ENCODE measurements at places on chromosomes 6 and 20.
A peak's percentile ranks its signal among the peaks of the same experiment; 100 is the strongest.

GRCh38 chr20:36128463-36129159 is 25.9 kb upstream of the EPB41L1 start:
- DNase-seq: no peak

GRCh38 chr6:37630281-37630799 is 67.3 kb downstream of the MDGA1 start:
- no peak for DNase-seq

DNA sequence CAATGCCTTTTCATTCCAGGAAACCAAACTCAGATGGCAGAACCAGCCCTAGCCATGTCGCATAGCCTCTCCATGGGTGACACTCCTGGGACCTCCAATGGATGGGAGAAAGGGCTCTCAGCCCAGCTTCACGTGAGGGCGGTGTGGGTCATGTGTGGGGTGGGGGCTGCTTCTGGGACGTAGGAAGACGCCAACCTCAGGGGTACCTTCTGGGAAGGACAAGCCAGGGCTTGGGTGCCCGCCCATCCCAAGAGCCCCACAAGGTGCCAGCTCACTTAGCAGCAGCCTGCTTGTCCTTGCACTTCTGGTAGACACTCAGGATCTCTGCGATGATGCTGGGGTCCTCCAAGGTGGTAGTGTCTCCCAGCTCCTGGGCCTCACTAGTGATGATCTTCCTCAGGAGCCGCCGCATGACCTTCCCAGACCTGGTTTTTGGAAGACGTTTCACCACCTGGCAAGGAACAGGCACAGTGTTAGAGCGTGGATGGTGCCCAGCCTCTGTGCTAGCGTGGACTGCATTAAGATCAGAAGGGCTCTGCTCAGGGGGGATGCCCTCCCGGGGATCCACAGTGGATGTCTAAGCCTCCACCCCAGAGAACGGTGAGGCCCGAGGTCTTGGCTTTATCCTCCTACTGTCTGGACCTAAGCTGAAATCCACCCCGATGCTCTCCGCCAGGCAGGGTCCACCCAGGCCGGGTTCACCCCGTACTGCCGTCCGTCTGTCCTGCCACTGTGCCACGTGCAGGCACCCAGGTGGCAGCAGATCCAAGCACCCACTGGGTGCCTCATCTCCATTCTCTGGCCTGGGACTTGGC is 15.1 kb upstream of the APMAP start:
- no peak for DNase-seq

GRCh38 chr20:35122756-35123405 is 24.3 kb downstream of the EDEM2 start:
- no peak for DNase-seq

DNA sequence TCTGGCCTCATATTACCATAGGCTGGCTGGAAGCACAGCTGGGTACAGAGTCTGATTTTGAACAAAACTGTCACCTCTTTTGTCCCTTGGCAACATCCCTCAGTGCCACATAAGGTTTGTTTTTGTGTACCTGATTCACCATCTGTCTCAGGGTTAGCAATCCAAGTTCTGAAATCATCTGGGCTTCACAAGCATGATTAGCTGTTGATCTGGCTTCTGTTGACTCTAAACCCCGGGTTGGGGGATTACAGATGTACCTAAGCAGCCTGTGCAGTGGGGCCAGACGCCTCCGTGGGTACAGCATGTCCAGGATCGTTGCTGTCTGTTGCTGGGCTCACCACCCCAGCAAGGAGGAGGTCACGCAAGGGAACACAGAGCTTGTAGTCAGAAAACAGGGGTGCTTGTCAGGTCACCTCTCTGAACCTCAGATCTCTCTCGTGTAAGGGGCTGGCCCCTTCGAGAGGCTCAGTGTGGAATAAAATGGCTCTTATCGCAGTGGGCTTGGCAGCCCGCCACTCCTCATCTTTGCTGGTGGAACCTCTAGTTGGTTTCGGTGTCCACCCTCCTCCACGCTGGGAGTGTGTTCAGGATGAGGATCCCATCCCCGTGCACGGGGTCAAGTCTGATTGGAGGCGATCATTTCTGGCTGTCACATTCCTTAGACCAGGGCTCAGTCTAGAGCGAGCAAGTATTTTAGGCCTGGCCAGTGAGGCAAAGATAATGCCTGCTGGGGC is 39.2 kb upstream of the ZNF831 start:
- no peak for DNase-seq

- DNase-seq: peak; percentile 26
Measured at GRCh38 chr6:107115695-107116327, 496 bp upstream of the BEND3 start.

DNA sequence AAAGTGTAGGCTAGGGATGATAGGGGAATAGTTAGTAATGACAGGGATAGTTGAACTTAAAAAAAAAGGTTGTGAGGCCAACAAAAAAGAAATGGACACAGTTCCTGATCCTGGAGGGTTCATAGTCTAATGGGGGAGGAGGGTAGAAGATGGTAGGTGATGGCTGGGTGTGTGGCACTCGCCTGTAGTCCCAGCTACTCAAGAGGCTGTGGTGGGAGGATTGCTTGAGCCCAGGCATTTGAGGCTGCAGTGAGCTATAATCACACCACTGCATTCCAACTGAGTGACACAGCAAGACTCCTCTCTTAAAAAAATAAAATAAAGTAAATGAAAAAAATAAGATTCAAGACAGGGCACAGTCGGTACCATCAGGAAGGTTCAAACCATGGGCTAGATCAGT is 2.4 kb upstream of the MICB start:
- no peak for DNase-seq

DNA sequence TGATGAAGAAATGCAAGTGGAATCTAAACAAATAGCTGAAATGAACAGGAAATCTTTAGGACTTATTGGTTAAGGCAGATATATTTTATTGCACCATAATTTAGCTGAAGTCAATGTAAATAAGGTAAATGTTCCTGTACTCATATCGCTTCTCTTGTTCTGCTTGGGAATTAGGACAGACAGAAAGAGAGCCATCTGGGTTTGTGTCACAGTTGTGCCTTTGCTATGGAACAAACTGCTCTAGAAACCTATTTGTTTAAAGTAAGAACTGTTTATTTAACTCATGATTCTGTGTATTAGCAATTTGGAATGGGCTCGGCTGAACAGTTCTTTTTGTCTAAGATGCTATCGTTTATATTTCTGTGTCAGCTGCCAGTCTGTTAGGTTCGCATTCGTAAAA is 143.8 kb upstream of the KHDRBS2 start:
- DNase-seq: no peak

DNA sequence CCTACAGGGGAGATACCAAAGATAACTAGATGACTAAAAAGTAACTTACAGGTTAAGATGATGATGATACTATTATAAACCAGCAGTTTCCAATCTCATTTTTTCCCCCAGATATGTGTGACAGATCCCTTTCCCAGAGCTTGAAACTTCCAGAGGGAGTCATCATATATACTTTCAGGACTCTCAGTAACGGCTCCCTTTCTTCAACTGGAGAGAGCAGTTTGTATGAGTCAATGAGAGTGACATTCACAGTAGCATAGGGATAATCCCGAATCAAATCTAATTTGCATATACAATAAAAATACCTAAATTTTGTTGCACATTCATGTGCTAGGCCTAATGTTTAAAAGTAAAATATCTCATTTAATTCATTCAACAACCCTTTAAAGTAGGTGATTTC is 29.7 kb downstream of the IGF2R start:
- no peak for DNase-seq

DNA sequence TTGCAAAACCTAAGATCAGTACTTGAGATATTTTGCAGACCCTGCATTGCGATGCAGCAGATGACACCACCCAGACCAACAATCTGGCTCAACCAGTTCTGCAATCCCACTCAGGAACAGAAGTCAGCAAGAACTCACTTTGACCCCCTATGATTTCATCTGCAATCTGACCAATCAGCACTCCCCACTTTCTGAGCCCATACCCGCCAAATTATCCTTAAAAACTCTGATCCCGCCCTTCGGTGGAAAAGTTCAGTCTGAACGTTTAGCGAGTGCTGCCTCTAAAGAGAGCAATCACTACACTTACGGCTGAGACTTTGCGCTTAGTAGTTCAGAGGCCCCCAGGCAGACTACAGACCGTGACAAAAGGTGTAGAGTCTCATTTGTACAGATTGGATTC is 17.3 kb upstream of the KIAA1586 start:
- DNase-seq: no peak

DNA sequence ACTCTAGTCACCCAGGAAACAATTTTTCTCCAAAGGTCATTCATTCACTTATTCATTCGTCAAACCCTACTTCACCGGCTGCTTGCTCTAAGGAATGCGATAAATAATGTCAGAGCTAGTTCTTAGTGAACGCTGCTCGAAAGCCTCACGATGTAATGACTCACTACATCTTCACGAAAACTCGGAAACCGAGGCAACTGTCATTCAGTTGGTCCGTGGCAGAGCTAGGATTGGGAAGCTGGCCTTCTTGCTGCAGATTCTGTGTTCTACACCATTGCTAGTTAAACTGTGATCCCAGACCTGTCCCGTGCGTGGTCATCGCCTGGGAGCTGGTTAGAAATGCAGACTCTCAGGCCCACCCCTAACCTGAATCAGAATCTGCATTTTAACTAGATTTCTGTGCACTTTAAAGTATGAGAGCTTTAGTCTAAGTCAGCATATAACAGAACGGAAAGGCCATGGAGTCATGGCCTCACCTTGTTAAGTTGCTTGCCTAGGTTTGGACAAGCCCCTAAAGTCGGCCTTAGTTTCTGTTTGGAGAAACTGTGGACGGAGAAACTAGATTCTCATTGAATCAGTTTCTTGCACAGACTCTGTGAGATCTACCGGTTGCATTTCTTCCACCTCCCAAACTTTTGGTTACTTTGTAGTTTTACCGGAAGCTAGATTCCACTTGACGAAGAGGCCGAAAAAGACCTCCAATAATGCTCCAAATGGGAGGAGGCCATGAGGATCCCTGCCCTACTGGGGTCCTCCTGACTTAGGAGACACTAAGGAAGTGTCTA is 651 bp upstream of the CCND3 start:
- no peak for DNase-seq
